ENCODE measurements at places on chromosomes 4 and X. TPM values are rescaled to one million over a fixed set of nuclear protein-coding genes. Genes with fewer than 3 reads are reported as not detected.

DNA sequence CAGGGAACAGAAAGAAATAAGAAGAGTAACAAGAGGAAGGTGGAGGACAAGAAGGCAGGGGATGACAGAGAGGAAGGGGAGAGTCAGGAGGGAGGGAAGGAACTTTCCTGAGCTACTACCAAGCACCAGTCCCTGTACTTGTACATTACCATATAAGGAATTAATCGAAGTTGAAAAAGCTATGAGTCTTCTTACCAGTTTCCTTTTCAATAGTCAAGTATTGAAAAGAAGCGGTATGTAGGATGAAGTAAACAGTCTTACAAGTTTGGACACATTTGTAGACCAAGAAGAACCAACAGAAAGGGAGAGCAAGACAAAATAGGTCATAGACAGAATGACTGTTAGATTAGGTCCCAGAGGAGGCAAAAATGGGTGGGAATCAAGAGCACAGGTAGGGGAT lies 629.7 kb upstream of the DIPK2B start:
- H3K27me3 ChIP-seq, result no peaks in the 10 kb centered on the region
- H3K4me1 ChIP-seq, result peaks cover 51% of the 10 kb centered on the region
- peak overlapping the region; percentile 67 for H3K27ac ChIP-seq

Gene CYBB
- 0.11 TPM for total RNA-seq

DNA sequence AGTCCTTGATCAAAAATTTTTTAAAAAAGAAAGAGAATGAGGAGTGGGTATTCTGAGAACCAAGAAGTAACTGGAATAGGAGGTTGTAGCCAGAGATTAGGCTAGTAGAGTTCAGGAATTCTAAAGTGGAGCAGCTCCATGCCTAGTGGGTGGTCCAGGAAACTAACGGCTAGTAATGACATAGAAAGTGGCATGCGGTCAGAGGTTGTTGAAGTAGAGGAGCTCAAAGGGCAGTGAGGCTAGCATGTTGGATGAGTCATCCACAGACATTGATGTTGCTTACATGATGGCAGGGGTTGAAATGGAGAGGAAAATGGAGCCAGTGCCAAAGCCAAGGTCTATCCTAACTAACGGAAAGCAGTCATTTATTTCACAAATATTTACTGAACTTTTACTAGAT lies 42.1 kb downstream of the TEX13B start:
- H3K4me3 ChIP-seq, result no peak overlapping the region
- no peaks in the 10 kb centered on the region for H3K27me3 ChIP-seq
- peaks cover 15% of the 10 kb centered on the region for H3K4me1 ChIP-seq
- DNase-seq, result no peak
- peaks cover 29% of the 10 kb centered on the region for H3K36me3 ChIP-seq

DNA sequence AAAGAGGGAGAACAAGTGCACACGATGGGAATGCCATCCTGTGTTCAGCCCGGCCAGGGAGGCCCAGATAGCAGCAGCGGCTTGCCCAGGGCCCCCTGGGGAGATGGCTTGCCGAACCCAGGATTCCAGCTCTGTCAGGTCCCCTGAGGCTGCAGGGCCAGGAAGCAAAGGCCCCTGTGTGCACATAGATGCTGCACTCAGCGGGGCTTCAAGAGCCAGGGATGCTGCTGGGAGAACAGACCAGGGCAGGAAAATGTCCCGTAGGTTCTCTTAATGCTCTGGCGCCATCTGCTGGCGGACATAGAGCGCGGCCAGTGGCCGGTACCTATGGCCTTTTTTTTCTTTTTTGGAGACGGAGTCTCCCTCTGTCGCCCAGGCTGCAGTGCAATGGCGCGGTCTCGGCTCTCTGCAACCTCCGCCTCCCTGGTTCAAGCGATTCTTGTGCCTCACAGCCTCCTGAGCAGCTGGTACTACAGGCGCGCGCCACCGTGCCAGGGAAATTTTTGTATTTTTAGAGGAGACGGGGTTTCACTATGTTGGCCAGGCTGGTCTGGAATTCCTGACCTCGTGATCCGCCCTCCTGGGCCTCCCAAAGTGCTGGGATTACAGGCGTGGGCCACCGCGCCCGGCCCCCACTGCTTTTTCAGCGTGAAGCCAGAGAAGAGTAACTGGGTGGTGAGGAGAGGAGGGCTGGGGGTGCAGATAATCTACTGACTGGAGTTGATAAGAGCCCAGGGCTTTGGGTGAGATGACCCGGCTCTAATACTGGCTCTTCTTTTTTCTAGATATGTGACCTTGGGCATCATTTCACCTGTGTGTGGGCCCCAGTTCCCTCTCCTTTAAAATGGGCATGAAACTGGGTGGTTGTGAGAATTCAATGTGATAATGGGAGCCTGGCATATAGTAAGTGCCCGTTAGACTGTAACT lies 22.5 kb downstream of the MED28 start:
- H3K36me3 ChIP-seq, result peaks cover 31% of the 10 kb centered on the region
- H3K4me1 ChIP-seq, result 0 out of 2 replicates have a peak, but pooled peaks cover 3% of the 10 kb centered on the region
- H3K4me3 ChIP-seq, result no peak overlapping the region
- no peaks in the 10 kb centered on the region for H3K27me3 ChIP-seq

Gene SPANXN4
- total RNA-seq, result not detected

Gene WAS
- total RNA-seq, result 0.79 TPM

DNA sequence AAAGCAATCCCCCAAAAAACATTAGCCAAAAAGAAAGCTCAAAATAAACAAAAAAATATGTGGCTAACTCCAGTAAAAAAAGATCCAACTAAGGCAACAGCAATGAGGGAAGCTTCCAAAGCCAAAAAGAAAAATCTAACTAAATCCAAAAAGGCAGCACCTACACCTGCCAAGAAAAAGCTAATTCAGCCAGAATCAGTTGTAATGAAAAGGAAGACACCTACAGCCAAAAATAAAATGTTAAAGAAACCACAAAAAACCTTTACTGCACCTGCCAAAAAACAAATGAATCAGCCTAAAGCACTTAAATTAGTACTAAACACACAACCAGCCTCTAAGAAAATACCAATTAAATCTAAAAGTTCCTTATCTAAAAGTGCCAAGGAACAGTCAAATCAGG lies 37.2 kb upstream of the CABS1 start:
- H3K4me1 ChIP-seq, result no peaks in the 10 kb centered on the region
- DNase-seq, result no peak
- no peaks in the 10 kb centered on the region for H3K27me3 ChIP-seq

GRCh38 chr4:184382189-184382846 lies 92.0 kb downstream of the IRF2 start:
- peaks cover 7% of the 10 kb centered on the region for H3K36me3 ChIP-seq
- DNase-seq, result no peak
- H3K27me3 ChIP-seq, result no peaks in the 10 kb centered on the region
- H3K27ac ChIP-seq, result peak overlapping the region; percentile 50

Gene ASB11
- total RNA-seq, result not detected

- no peak overlapping the region for H3K27ac ChIP-seq
- peaks cover 3% of the 10 kb centered on the region for H3K27me3 ChIP-seq
- peaks cover 55% of the 10 kb centered on the region for H3K4me1 ChIP-seq
- no peak overlapping the region for H3K4me3 ChIP-seq
- peaks cover 2% of the 10 kb centered on the region for H3K36me3 ChIP-seq
- no peak for DNase-seq
Measured at GRCh38 chr4:92299152-92299551, 4.6 kb upstream of the GRID2 start.

DNA sequence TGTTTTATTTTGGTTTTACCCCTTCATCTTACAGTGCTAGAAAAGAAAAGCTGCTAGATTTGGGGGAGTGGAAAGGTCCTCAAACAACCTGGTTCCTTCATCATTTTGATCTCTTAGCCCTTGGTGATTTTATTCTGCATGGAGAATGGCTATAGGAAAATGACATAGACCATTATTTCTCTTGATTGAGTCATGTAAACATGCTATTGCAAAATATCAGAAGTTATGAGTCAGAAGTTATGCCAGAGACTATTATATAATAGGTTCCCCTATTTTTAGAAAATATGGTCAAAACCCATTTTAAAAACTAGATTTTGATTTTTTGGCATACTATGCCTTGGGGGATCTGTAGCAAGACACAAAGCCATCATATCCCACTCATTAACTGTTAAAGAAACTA lies 83.7 kb upstream of the FAM9C start:
- no peaks in the 10 kb centered on the region for H3K27me3 ChIP-seq
- no peak overlapping the region for H3K27ac ChIP-seq
- DNase-seq, result no peak
- peaks cover 32% of the 10 kb centered on the region for H3K4me1 ChIP-seq
- H3K4me3 ChIP-seq, result no peak overlapping the region

DNA sequence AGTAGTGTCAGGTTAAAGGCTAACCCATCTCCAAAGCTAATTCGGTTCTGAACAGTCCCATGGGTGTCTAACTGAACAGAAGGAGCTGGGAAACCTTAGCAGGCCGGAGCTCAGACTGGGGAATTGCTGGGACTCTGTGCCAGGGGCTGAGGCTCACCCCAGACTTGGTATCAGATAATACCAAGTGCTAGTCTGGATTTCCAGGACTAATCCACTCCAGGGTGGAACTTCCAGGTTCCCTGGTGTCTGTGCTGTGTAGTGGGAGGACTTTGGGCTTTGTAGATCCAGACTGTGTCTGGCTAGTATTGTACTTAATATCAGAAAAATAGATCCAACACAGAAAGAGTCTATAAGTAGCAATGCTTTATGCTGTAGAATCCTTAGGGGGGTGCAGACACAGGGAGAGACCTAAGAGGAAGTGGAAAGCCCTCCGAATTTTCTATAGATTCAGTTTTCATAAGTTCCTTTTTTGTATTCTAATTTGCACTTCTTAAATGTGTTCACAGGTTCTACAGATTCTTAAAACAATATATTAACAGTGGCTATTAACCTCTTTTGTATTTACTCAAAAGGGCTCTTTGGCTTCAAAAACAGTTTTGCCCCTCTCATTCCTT lies 4.1 kb downstream of the ZNF827 start:
- H3K27me3 ChIP-seq, result no peaks in the 10 kb centered on the region
- no peaks in the 10 kb centered on the region for H3K36me3 ChIP-seq
- DNase-seq, result no peak
- H3K4me1 ChIP-seq, result peaks cover 59% of the 10 kb centered on the region
- peak overlapping the region; percentile 98 for H3K27ac ChIP-seq

GRCh38 chr4:36351082-36351666 lies 69.8 kb downstream of the DTHD1 start:
- H3K4me3 ChIP-seq, result no peak overlapping the region
- H3K27me3 ChIP-seq, result no peaks in the 10 kb centered on the region
- no peaks in the 10 kb centered on the region for H3K36me3 ChIP-seq
- no peak overlapping the region for H3K27ac ChIP-seq
- H3K4me1 ChIP-seq, result peaks cover 13% of the 10 kb centered on the region

Gene POF1B
- total RNA-seq, result 0.09 TPM

Gene CSAG3
- 14.1 TPM for total RNA-seq

- peaks cover 6% of the 10 kb centered on the region for H3K27me3 ChIP-seq
- 0 out of 2 replicates have a peak overlapping the region, but pooled peaks have one; percentile 35 for H3K27ac ChIP-seq
- H3K36me3 ChIP-seq, result no peaks in the 10 kb centered on the region
- DNase-seq, result peak; percentile 26
Measured at GRCh38 chr4:183858011-183858615, 47.0 kb upstream of the STOX2 start.

DNA sequence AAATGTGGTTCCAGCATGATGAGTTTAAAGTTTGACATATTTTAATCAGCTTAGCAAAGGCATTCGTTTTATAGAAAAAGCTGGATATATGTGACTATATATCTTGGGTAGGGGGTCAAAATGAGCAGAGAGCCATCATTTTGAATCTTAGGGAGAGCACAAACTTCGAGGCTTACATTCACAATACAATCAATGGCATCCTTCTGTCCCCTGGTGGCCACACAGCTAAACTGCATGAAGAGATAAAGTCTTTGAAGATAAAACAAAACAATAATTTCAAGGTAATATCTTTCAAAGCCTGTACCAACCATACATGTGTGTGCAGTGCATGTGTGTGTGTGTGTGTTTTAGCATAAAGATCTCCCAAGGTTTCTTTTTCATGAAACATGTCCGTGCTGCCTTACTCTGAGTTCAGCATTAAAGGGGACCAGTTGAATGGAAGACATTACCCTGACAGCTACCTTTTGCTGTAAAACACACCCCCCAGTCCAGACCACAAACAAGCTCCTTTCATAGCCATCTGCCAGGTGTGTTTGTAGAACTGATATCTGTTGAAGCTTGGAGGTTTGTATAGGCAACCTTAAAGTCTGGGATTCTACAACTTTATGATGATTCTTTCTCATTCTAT lies 22.0 kb downstream of the DYNLT3 start:
- DNase-seq, result peak; percentile 31
- H3K4me1 ChIP-seq, result peaks cover 6% of the 10 kb centered on the region
- H3K4me3 ChIP-seq, result no peak overlapping the region
- no peaks in the 10 kb centered on the region for H3K27me3 ChIP-seq
- H3K27ac ChIP-seq, result no peak overlapping the region

Gene CPE
- 10.9 TPM for total RNA-seq

Gene CENPVL1
- 3.1 TPM for total RNA-seq

Gene ZBED1
- total RNA-seq, result 47.3 TPM

Gene NCBP2L
- total RNA-seq, result 0.20 TPM

- H3K27ac ChIP-seq, result no peak overlapping the region
- no peaks in the 10 kb centered on the region for H3K27me3 ChIP-seq
- DNase-seq, result no peak
- H3K36me3 ChIP-seq, result peaks cover 59% of the 10 kb centered on the region
- no peaks in the 10 kb centered on the region for H3K4me1 ChIP-seq
Measured at GRCh38 chr4:3226944-3227343, 22.0 kb upstream of the MSANTD1 start.

- H3K4me1 ChIP-seq, result peaks cover 16% of the 10 kb centered on the region
- H3K27me3 ChIP-seq, result no peaks in the 10 kb centered on the region
- H3K4me3 ChIP-seq, result peak within 1 kb of the TSS; percentile 89
- DNase-seq, result peak; percentile 18
- peaks cover 5% of the 10 kb centered on the region for H3K36me3 ChIP-seq
- H3K27ac ChIP-seq, result peak within 1 kb of the TSS; percentile 85
Measured at GRCh38 chrX:56729152-56729850, at the start of gene NBDY. TSS of gene NBDY (plus strand) at chrX:56729243. CDS start at chrX:56729354, 111 bp downstream.

DNA sequence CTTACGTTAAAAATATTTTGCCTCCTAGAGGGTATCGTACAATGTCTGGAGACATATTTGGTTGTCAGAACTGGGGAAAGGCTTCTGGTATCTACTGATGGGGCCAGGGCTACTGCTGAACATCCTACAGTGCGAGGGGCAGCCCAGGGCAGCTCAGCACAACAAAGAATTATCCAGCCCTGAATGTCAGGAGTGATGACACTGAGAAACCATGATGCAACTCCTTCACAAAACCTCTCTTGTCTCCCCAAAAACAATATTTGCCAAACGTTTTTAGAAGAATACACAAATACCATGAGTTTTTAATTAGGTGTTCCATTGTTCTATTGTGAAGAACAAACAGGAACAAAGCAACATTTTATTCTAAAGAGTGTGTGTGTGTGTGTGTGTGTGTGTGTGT lies 43.4 kb upstream of the CLNK start:
- H3K27me3 ChIP-seq, result no peaks in the 10 kb centered on the region
- no peak for DNase-seq
- H3K36me3 ChIP-seq, result peaks cover 57% of the 10 kb centered on the region
- H3K27ac ChIP-seq, result no peak overlapping the region

DNA sequence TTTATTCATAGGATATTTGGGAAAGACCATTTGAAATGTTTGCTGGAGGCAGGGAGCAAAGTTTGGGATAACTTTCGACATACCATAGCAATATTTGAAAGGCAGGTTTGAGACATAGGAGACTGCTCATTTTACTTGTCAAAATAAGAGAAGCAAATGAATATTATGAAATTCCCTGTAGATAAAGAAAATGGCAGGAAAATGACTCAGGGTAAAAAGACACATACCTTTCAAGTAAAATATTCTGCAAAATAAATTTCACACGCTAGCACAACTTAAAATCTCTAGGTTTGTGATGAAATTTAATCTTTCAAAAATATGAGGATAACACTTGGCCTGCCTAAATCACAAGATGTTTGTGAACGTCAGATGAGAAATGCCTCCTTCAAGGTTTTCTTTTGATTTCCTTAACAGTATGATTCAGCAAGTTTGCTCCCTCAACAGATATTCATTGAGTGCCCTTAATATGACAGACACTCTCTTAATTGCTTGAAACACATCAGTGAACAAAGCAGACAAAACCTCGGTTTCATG lies 6.6 kb downstream of the TMEM156 start:
- no peaks in the 10 kb centered on the region for H3K27me3 ChIP-seq
- DNase-seq, result no peak
- H3K4me1 ChIP-seq, result no peaks in the 10 kb centered on the region
- H3K4me3 ChIP-seq, result no peak overlapping the region

Data from WTC11 (cell line).